ENCODE measurements at places on chromosomes 1 and 21.
A peak's percentile ranks its signal among the peaks of the same experiment; 100 is the strongest.

- H3K27ac ChIP-seq = no peak overlapping the region
- no peak overlapping the region for H3K4me3 ChIP-seq
- no peaks in the 10 kb centered on the region for H3K27me3 ChIP-seq
Observed at GRCh38 chr1:107879927-107880326, 85.1 kb downstream of the VAV3 start.

DNA sequence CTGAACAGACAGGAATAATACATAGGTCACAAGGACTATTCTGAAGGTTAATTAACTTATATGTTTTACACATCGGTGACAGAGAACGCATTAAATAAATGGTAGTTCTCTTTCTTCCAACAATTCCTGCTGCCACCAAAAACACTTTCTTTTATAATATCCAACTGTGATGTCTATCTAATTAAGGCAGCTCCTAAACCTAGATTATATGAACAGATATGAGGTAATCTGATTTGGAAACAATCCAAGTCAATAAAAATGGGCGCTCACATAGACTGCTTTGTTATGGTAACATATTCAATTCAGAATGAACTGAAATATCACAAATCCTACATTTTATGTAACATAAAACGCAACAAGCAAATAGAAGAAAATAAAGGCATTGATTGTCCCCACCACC is 16.0 kb downstream of the CYYR1 start:
- H3K36me3 ChIP-seq = no peaks in the 10 kb centered on the region
- no peak overlapping the region for H3K27ac ChIP-seq
- DNase-seq = no peak
- no peak overlapping the region for H3K4me3 ChIP-seq

DNA sequence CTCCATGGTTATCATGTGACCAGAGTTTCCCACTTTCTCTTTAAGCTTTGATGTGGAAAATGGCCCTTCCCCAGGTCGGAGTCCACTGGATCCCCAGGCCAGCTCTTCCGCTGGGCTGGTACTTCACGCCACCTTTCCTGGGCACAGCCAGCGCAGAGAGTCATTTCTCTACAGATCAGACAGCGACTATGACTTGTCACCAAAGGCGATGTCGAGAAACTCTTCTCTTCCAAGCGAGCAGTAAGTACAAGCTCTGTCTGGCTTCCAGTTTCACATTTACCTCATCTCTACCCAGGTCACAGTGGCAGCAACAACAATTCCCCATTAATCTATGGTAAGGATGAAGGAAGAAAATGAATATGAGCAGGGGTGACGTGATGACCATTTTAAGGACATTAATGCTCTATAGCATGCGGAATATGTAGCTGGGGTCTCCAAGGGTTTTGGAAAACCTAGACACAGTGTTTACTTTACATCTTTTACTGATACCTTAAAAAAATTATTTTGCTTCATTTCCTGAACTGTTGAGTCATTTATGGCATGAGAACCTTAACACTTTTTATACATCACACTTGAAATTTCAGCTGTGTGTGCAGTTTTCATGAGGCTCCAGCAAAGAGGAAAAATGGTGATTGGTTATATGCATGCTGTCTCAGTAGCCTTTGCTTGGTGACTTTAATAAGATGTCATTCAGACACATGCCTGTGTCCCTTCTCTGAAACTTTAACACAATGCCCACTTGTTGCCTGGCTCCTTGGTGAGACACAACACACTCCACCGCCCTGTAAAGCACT is 286.3 kb upstream of the SGIP1 start:
- H3K36me3 ChIP-seq = peaks cover 8% of the 10 kb centered on the region
- peak overlapping the region; percentile 59 for H3K4me3 ChIP-seq
- no peaks in the 10 kb centered on the region for H3K27me3 ChIP-seq
- DNase-seq = no peak
- peak overlapping the region; percentile 97 for H3K27ac ChIP-seq
- peaks cover 41% of the 10 kb centered on the region for H3K4me1 ChIP-seq

- H3K4me1 ChIP-seq = no peaks in the 10 kb centered on the region
- H3K4me3 ChIP-seq = no peak overlapping the region
- no peaks in the 10 kb centered on the region for H3K27me3 ChIP-seq
- no peak overlapping the region for H3K27ac ChIP-seq
- no peak for DNase-seq
- no peaks in the 10 kb centered on the region for H3K36me3 ChIP-seq
Observed at GRCh38 chr1:98296681-98297080, 364.8 kb upstream of the SNX7 start.

DNA sequence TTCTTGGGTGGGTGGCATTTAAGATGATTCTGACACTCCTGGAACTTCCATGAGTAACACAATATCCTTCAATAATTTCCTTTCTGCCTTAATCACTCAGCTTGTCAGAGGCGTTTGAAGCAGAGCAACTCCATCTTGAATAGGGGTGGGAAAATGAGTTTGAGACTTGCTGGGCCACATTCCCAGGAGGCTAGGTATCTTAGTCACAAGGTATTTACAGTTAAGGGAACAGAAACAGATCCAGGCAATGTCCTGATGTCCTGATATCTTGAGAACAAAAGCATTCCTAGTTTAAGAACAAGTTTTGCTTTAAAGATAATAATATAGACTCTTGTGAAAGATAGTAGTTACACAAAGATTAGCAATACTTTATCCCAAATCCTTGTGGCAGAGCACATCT is 76.6 kb upstream of the KIAA0040 start:
- H3K36me3 ChIP-seq = no peaks in the 10 kb centered on the region
- H3K27me3 ChIP-seq = peaks cover 18% of the 10 kb centered on the region
- no peak for DNase-seq
- no peak overlapping the region for H3K27ac ChIP-seq

DNA sequence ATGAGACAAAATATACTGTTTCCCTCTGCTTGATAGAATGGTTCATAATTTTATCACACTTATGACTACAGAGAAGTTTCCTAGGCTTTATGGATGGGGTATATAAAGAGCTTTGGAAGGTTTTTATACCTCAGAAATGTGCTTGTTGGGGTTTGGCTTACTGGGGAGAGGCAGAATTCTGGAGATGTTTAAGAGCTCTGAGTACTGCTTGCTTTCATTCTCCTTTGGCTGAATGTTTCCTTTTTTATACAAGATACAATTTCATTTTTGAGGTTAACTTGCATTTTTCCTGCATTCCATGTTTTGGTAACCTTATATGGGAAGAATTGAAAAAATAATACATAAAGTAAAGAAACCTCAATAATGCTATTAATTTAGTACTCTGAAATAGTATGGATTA is 157.7 kb upstream of the COL11A1 start:
- H3K4me1 ChIP-seq = no peaks in the 10 kb centered on the region
- no peaks in the 10 kb centered on the region for H3K27me3 ChIP-seq
- no peak overlapping the region for H3K4me3 ChIP-seq
- no peak overlapping the region for H3K27ac ChIP-seq
- no peak for DNase-seq

- no peak overlapping the region for H3K4me3 ChIP-seq
- peaks cover 56% of the 10 kb centered on the region for H3K27me3 ChIP-seq
Observed at GRCh38 chr1:166924823-166925541, 48.9 kb upstream of the TADA1 start.

DNA sequence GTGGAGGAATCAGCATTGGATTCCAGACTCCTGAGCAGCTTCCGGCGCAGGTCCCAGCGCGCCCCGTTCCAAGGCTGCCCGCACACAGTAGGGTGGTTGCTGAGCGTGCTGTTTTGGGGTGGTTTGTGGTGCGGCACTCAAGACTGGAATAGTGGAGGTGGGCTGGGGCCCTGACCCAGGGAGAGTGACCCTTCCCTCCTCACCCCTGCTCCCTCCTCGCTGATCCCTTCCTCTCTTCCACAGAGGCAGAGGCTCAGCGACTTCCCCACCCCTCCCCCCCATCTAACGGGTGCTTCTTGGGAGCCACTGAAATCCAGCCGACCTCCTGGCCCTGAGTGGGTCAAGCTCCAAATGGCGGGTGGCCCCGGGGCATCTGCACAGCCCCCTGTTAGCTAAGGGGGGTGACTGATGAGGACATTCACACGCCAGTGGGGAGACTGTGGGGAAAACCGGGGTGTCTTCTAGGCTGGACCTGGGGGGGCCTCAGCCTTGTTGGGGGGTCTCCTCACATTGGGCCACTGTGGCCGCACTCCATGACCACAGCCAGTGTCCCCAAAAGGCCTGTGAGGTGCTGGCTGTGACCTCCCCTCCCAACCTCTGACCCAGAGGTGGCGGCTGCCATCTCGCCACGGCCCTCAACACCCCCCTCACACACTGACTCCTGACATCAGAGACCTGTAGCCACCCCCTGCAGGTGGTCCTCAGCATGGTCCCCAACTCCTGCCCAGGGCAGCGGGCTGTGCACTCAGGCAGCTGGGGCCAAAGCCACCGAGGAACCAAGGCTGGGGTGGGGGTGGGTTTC is 3.9 kb upstream of the HES4 start:
- H3K36me3 ChIP-seq = peaks cover 4% of the 10 kb centered on the region
- no peak overlapping the region for H3K27ac ChIP-seq
- no peak for DNase-seq
- peaks cover 62% of the 10 kb centered on the region for H3K27me3 ChIP-seq
- H3K4me3 ChIP-seq = no peak overlapping the region
- H3K4me1 ChIP-seq = peaks cover 15% of the 10 kb centered on the region

GRCh38 chr1:21813542-21813941 is 1.5 kb downstream of the LDLRAD2 start:
- peaks cover 30% of the 10 kb centered on the region for H3K27me3 ChIP-seq
- no peaks in the 10 kb centered on the region for H3K4me1 ChIP-seq
- H3K27ac ChIP-seq = no peak overlapping the region
- H3K36me3 ChIP-seq = no peaks in the 10 kb centered on the region
- DNase-seq = no peak
- H3K4me3 ChIP-seq = no peak overlapping the region

- no peak overlapping the region for H3K27ac ChIP-seq
- H3K27me3 ChIP-seq = no peaks in the 10 kb centered on the region
- H3K4me1 ChIP-seq = no peaks in the 10 kb centered on the region
Observed at GRCh38 chr21:28018741-28019669, 973.7 kb downstream of the LTN1 start.

DNA sequence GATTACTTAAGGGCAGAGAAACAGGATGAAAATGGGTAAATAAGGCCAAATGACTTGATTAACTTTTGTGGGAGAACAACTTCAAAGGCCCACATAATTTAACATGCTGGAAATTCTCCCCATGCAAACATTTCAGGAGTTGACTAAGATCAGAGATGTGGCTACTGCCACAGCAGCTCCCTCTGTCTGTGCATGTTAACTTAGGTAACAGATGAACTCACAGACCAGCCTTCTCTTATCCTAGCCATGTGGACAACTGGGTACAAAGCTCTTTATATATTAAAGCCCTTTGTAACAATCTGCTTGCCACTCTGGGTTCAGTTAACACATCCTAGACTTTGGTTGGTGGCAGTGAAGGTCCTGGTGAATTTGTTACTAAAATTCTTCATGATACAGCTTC is 33.2 kb downstream of the BEND5 start:
- H3K4me1 ChIP-seq = no peaks in the 10 kb centered on the region
- no peak overlapping the region for H3K4me3 ChIP-seq
- H3K36me3 ChIP-seq = peaks cover 2% of the 10 kb centered on the region
- H3K27ac ChIP-seq = no peak overlapping the region

GRCh38 chr1:227006226-227006796 is 66.2 kb downstream of the COQ8A start:
- no peaks in the 10 kb centered on the region for H3K4me1 ChIP-seq
- H3K4me3 ChIP-seq = no peak overlapping the region
- DNase-seq = no peak
- no peak overlapping the region for H3K27ac ChIP-seq
- H3K36me3 ChIP-seq = no peaks in the 10 kb centered on the region
- peaks cover 6% of the 10 kb centered on the region for H3K27me3 ChIP-seq

DNA sequence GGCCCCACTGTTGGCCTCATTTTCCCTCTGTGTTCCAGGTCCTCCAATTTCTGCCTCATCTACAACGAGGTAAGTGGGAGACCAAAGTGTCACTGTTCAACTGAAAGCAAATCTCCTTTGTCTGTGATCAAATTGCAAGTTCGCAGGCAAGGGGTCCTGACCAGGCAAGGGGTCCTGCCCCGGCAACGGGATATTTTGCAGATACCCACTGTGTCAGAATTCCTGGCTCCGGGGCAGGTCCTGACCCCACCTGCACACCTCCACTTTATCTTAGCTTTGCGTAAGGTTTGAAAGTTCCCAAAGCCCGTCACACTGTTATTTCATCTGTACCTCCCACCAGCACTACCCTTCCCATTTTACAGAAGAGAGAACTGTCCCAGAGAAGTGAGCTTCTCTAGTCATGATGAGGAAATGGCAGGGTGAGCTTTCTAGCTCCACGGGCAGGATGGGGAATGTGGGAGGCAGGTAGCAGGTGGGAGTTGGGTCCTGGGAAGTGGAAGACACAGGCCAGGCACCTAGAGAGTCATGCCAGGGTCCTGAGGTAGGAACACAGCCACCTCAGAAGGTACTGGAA is 32.0 kb upstream of the CSF1 start:
- peaks cover 3% of the 10 kb centered on the region for H3K36me3 ChIP-seq
- H3K4me1 ChIP-seq = peaks cover 1% of the 10 kb centered on the region
- no peak for DNase-seq

GRCh38 chr1:20681999-20682398 is 20.8 kb upstream of the DDOST start:
- no peak for DNase-seq
- H3K27me3 ChIP-seq = peaks cover 32% of the 10 kb centered on the region
- no peak overlapping the region for H3K27ac ChIP-seq
- H3K36me3 ChIP-seq = no peaks in the 10 kb centered on the region
- peaks cover 6% of the 10 kb centered on the region for H3K4me1 ChIP-seq
- no peak overlapping the region for H3K4me3 ChIP-seq

DNA sequence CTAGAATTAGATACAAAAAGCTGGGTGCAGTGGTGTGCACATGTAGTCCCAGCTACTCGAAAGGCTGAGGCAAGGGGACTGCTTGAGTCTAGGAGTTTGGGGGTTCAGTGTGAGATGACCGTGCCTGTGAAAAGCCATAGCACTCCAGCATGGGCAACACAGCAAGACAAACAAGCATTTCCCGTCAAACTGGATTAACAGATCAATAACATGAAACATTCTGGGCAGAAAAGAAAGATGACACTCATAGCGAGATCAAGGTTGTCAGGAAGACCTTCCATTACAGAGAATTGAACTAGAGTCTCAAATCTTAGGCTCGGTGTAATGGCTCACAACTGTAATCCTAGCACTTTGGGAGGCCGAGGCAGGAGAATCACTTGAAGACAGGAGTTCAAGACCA is 14.0 kb downstream of the TFB2M start:
- no peaks in the 10 kb centered on the region for H3K27me3 ChIP-seq
- no peak for DNase-seq
- H3K4me1 ChIP-seq = peaks cover 6% of the 10 kb centered on the region
- H3K27ac ChIP-seq = no peak overlapping the region
- H3K36me3 ChIP-seq = peaks cover 53% of the 10 kb centered on the region

Measured in central memory CD8-positive, alpha-beta T cell (primary cell).